Activated CD4-positive, alpha-beta T cell treated with anti-CD3 and anti-CD28 coated beads, Interleukin-2, amount 50 U/mL, for 4 hours (primary cell): ENCODE measurements at places on chromosomes 4 and X.

DNA sequence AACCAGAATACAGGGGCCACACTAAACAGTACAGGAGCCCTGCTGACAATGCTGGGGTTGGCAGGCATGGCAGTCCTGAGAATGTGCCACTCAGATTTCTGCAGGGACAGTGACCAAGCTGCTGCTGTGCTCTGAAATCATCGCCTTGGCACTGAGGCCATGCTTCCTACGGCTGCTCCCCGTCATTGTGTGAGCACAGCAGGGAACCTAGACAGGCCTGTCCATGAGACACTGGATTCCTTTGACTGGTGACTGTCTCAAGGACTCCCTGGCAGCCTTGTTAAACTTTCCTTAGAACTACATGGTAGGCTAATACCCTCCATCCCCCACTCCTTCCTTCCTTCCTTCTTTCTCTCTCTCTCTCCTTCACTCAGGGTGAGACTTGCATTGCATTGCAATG lies 111.4 kb downstream of the LUZP4 start:
- DNase-seq: no peak

DNA sequence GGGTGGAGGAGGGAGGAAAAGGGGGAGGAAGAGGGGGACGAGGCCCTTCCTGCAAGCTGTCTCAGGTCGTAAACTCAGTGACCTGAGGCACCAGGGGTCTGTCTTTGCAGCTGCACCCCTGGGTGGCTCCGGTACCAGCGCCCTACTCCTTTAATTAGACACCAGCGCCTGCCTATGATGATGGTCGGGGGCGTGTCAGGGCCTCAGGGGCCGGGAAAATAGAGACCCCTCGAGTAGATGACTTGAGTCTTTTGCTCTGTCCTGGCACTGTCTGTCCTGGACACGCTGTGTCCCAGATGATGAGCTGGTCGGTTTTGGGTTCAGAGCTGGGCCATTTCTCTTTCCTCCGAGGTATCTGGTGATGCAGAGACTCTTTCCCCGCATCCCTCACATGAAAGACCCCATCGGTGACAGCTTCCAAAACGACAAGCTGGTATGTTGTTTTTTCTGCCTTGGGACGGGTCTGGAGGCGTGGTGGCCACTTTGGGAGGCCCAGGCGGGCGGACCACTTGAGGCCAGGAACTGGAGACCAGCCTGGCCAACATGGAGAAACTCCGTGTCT lies 11.2 kb downstream of the SLC25A6 start:
- DNase-seq: no peak

GRCh38 chr4:110587666-110588285 lies 35.1 kb downstream of the PITX2 start:
- no peak for DNase-seq

DNA sequence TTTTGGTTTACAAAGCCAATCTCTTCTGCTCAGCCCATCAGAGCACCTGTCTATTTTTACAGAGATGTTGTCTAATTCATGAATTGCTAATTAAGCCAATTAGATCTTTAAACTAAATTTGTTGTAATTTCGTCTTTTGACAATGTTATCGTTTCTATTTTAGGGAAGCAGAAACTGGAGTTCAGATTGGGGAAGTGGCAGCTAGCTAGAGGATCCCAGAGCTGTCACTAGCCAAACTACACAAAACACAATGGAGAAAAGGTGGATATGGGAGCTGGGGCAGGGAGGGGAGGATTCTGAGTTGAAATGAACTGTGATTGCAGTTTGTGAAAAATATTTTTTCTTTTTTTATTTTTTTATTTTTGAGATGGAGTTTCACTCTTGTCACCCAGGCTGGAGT lies 35.8 kb downstream of the CASP3 start:
- DNase-seq: no peak

- no peak for DNase-seq
Observed at GRCh38 chr4:42411803-42412202, 14.5 kb downstream of the SHISA3 start.

DNA sequence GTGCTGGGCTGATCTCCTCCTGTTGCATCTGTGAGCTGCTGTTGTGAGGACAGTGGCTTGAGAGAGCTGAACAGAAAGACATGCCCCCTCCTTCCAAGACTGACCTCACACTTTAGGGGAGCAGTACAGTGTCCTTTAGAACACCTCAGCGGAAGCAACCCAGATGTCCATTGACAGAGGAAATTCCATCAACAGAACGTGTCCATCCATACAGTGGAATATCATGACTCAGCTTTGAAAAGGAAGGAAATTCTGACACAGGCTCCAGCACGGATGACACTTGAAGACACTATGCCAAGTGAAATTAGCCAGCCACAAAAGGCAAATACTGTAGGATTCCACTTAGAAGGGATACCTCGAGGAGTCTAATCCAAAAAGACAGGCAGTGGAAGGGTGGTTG lies 103.5 kb downstream of the GPR143 start:
- no peak for DNase-seq

- DNase-seq: no peak
Observed at GRCh38 chr4:32574803-32575202, 1854.6 kb downstream of the PCDH7 start.

DNA sequence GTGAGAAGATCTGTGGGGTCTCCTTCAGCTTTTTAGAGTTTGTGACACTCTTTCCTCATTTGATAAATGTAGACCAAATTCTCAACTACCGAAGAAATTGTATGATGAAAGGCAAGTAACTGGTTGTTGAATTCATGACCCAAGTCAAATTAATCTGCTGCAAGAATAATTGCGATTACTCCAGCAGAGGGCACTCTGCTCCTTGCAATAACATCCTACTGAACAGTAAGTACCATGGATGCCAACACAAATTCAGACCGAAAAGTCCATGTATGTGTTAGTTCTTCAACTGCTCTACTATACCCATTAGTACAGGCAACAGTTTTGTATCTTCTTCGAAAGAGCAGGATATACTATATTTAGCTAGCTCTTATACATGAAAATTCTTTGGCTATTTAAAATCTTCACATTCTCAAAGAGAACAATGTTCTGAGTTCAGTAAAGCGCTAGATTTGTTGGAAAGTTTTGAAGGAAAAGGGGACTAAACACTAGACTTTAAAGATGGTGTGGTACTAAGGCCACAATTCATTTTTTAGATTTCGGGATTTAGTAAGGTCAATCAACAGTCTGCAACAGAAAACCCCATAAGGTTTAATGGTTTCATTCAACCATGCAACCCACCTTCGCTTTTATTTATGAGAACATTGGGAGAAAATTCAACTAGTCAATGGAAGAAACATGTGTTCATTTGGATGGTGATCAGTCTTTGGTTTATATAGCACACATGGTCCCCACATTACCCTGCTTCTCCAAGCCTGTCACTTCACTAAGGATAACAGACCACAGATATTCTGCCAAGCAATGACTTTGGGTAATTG lies 105.4 kb upstream of the TBC1D9 start:
- peak; percentile 7 for DNase-seq

DNA sequence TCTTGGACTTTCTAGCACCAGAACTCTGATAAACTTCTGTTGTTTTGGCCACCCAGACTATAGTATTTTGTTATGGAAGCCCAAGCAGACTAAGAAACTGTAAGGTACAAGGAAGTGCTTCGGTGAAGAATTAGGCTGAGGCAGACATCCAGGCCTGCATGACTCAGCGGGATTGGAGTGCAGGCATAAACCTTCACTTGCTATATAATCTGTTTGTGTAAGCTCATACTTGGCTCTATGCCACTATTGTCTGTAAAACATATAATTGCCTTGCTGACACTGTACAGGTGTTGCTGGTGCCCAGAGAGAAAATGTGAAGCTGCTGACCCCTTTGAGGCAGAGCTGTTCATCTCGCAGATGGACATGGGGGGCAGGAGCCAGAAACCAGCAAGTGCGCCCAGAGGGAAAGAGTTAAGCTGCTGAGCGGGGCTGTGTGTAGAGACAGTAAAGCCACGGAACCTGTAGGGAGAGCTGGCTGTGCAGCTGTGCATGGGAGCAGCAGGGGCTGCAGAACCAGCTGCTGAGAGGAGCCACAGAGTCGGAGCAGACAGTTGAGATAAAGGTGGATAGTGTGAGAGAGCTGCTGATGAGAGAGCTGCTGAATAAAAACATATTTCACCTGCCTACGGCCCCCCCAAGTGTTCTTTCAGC lies 96.2 kb downstream of the RBM46 start:
- no peak for DNase-seq

DNA sequence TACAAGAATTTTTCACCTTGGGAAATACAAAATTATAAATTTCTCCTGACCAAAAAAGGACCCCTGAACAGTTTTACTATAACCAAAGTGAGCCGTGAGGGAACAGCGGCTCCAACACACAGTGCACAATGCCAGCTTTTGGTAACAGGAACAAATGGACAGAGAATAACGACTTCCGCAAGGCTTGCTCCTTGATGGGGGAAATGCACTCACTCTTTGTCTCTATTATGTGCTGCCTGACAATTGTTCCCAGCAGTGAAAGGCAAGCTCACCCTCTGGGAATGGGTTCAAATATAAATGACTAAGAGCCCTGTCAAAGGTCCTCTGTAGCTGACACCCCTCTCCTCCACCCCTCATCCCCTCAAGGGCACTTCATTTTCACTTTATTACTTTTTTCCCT lies 325.8 kb upstream of the GALNT7 start:
- DNase-seq: no peak

DNA sequence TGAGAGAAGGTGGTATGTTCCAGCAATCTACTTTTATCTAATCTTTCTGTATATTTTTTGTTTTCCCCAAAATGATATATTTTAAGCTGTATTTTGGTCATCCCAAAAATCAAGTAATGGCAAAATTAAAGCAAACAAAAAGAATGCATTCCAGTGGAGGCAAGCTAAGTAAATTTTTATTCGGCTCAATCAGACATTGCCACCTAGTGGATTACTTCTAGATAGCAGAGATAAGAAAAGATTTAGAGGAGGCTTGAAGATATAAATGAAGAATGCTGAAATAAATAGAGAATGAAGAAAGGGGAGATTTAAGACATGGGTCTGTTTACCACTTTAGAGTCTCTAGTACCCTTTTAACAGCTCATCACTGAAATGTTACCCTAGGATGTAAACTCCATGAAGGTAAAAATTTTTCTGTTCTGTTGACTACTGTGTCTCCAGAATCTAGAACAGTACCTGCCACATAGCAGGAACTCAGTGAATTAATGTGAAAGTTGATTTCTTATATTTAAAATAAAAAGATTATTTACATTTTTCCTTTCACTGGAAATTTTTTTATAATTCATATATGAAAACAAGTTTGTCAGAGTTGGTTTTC lies 110.9 kb upstream of the ANK2 start:
- no peak for DNase-seq

DNA sequence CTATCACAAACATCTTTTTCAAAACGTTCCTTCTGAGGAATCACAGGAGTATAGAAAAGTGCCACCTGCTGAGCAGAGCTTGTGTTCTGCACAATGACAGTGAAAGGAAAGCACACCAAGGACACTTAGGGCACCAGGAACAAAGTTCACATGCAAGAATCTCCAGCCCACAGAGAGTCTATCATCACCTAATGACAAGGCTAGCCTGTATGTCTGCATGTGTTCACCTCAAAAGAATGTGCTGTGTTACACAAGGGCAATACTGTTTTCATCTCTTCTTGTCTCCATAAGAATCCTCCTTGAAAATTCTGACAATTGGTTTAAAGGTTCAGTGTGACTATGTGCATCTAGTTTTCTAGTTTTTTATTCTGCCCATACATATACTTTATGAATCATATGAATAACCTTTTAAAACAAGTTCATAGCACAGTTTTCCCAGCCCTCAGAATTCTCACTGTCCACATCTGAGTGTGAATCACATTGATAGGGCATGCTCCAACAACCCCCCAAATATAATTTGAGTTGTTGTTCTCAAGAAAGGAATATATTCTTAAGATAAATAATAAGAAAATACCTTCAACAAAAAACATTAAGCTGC lies 118.0 kb downstream of the PWWP3B start:
- DNase-seq: no peak

- no peak for DNase-seq
Observed at GRCh38 chr4:86500527-86500926, 93.6 kb upstream of the PTPN13 start.

GRCh38 chr4:174437749-174438148 lies 84.5 kb downstream of the HPGD start:
- no peak for DNase-seq

- DNase-seq: no peak
Observed at GRCh38 chr4:177696438-177696966, 254.3 kb upstream of the AGA start.

DNA sequence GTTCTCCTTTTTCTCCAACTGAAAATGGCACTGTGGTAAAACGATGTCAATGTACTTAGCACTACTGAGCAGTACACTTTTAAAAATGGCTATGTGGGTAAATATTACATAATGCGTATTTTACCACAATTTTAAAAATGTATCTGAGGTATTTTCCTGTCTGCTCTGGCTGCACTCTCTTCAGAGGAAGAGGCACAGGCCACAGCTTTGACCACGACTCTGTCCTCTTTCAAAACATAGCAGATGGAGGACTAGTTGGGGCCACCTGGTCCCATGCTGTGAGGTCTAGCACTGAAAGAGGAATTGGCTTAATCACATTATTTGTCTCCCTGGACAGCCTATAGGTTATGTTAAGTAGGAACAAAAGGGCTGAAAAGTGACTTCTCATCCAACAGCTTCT lies 5.2 kb downstream of the KCNE5 start:
- no peak for DNase-seq

- no peak for DNase-seq
Observed at GRCh38 chr4:114005569-114006442, 26.4 kb upstream of the ARSJ start.

GRCh38 chrX:101347859-101348451 lies 587 bp downstream of the TIMM8A start:
- no peak for DNase-seq

DNA sequence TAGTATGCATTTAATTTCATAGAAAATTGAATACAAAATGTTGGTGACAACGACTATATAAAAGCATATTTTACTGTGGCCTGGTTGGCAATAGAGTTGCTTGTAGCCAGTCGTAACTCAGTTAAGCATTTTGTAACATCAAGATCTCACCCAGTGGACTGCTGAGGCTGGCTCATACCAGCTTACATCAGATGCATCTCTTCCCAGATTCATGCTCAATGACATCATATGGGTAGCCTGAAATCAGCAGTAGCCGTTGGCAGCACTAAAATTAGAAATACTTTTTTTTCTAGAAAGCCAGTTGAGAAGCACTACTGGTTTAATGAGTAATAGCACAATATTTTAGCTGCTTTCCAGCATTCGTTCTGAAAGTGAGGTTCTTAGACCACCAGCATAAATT lies 341.2 kb downstream of the TECRL start:
- DNase-seq: no peak

DNA sequence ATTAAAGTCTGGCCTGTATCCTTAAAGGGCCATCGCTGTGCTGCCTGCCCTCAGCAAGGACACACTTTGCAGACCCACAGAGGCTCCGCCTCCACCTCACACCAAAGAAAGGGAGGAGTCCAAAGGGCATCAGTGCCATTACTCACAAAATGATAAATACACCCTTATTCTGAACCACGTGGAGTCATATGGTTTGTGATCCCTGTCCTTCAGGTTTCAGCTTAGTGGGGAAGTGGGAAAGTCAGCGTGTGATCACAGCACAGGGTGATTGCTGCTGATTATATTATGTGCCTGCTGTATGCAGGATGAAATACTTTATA lies 35.9 kb upstream of the MSANTD1 start:
- no peak for DNase-seq

GRCh38 chrX:40164751-40165150 lies 67.0 kb upstream of the BCOR start:
- no peak for DNase-seq

- DNase-seq: no peak
Observed at GRCh38 chrX:68571292-68571609, 72.4 kb downstream of the YIPF6 start.
